ENCODE measurements at places on chromosomes 2 and 18.

DNA sequence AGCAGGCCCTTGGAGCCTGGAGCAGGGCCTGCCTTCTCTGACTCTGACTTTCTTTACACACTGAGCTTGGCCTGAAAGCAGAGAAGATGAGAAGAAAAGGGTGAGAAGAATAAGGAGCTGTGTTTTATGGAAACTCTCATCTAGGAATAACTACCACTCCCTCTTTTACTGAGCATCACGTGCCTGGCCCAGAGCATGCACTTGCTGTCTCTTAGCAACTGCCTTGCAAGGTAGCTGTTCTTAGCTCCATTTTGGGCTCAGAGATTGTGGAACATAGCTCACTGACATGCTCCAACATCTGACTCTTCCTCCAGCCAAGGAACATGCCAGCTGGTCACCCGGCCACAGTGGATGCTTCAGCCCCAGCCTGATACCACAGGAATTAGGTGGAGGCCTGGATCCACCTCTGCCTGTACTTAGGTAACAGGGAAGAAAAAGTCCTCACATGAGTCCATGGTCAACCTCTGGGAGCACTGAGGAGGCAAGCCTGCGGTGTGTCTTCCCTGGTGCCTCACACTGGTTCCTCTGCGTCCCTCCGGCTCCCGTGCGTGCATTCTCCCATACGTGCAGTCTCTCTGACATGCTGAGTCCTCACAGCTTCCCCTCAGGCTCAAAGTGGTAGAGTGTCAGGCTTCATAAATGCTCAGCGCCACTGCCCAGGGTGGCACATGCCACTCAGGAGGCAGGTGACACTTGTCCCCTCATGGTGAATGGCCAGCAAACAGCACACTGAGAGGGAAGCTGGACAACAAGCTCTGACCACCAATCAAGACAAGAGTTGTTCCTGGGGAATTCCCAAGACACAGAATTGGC is 35.7 kb downstream of the AMER3 start:
- no peak for DNase-seq

DNA sequence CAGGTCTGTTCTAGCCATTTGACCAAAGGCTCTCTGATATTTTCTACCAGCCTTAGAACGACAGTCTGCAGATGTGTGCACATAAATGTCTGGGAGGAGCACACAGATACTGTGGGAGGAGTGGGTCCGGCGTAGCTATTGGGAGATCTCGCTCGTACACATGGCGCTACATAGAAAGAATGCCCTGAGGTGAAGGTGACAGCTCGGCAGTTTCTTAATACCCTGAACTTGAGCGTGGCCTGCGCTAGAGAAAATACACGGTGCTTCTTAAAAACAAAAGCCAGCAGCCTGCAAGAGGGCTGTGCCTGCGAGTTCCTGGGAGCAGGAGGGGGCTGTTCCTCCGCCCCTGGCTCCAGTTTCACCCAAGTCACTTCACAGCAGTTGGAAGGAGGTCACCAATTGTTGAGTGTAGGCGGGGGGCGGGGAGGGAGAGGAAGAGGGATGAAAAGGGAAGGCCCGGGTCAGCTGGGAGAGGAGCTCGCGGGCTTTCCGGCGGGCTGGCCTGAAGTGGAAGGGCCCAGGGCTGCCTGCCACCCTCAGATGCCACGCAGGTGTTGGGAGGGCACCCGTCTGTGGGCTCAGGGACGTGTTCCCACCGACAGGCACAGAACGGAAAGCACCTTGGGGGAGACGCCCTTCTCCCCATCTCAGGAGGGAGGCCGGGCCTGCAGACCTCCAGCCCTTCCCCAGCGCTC is 124.7 kb upstream of the ZNF516 start:
- DNase-seq: no peak

DNA sequence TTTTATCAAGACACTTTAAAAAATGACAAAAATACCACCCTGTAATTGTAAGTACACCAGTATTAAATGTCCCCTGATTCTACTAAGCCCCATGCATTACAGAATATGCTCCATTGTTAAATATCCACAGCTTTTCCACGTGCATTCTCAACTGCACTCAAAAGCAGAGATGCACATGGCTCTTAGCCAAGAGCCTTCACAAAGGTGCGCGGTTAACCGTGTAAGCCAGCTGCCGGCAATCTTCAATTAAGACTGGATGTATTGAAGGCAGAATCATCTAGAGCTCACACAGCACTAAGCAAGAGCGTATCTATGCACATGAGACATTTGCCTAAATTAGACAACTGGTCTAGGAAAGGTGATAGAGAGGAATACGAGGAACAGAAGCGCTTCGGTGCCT is 278.3 kb downstream of the NAPG start:
- no peak for DNase-seq

DNA sequence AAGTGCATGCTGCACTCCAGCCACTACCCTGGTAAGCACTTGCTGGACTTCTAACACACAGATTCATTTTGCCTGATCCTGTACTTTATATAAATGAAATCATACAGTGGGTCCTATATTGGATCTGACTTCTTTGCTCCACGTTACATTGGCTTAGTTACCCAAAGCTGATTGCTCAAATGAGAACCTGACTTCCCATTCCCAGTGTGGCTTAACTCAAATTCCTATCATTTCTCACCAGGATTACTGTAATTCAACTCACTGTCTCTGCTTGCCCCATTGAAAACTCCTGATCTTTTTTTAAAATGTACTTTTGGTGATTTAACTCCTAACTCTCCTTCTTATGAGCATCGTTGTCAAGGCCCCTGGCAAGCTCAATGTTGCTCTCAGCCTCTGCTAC is 1.4 kb downstream of the RSAD2 start:
- DNase-seq: no peak

DNA sequence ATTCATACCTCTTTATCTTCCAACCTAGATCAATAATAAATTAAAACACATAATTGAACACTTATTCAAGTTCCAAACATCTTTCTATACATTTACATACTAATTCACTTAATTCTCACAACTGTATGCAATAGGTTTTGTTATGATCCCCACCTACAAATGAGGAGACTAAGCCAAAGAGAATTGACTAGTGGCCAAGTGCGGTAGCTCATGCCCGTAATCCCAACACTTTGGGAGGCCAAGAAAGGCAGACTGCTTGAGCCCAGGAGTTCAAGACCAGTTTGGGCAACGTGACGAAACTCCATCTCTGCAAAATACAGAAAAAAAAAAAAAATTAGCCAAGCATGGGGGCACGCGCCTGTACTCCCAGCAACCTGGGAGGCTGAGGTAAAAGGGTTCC is 36.8 kb downstream of the KCNG3 start:
- DNase-seq: no peak

DNA sequence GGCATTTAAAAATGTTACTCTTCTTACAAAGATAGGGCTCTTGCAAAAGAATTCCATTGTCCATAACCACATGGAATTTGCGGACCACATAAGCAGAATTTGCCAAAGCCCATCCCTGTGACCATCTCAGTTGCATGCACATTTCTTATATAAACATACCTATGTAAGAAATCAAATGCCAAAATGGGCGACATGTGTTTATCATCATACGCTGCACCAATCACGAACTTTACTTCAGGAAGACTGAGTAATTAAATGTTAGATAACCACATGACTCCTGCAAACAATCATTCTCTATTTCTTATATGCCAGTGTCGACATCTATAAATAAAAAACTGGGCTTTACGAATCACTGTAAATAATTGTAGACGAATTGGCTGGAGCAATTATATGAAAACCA is 186.1 kb upstream of the RBMS1 start:
- DNase-seq: no peak

DNA sequence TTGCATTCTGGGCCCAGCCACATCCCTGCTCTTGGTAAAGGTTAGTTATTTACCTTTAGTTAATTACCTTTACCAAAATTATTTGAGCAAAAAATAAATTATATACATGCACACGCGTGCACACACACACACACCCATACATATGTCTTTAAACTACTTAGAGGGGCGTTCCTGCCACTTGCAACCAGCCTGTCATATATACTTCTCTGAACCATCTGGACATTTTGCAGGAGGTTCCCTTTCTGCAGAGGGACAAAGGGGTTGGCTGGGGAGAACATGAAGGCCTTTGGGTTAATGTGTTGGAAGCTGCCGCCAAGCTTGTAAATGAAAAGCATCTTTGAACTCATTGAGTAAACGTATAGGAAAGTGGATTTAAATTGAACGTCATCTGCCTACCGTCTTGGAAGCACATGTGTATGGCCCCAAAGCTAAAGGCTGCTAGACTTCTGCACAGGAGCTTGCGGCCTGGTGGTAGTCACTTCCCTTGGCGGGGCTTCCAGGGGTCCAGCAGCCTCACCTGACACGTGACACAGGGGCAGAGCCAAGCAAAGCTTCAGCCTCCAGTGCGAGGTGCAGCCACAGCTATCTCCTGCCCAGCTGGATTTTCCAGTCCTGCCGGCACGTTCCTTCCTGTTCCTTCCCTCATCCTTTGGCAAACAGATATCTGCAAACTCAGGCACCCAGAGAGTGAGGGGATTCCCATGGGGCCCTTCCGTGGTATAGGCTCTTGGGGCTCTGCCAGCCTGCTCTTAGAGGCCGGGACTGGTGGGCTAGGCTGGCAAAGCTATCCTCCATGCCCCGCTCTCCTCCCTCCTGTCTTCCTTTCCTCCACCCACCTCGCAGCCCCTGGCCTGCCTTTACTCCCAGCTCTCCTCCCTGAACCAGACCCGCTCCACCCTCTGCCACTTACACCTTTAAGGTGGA is 46.1 kb downstream of the SERTAD2 start:
- no peak for DNase-seq
